ENCODE measurements at places on chromosomes 3 and 15.

DNA sequence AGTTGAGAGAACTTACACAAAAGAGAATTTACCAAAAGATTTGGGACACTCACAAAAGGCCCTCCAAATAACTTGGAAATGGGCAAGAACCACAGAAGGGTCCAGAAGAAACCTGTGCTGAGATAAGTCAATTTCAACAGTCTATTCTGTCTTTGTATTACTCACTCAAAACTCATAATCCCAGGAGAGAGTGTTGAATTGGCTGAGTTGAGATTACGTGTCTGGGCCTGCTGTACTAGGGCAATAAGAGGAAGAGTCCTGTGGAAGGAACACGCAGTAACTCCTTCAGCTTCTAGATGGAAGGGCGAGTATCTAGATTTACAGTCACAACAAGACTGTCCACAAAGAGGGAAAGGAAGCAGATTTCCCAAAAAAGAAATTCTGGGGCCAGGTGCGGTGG lies 42.5 kb upstream of the DYNC1LI1 start:
- DNase-seq, result no peak

DNA sequence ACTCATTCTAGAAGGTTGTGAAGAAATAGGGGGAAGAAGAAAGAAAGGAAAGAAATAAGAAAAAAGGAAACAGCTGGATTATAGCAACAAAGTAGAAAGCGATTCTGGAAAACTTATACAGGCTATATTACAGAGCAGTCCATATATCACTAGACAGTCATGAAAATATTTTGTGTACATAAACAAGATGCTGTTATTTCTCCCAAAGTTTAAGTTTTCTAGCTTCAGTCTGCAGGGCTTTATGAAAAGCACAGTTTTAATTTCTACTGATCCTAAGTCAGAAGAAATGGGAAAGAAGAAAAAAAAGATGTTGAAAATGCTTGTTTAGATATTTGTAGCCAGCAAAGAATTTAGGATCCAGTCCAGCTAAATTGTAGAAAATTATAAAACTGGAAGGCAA lies 321.4 kb upstream of the NDN start:
- DNase-seq, result no peak

DNA sequence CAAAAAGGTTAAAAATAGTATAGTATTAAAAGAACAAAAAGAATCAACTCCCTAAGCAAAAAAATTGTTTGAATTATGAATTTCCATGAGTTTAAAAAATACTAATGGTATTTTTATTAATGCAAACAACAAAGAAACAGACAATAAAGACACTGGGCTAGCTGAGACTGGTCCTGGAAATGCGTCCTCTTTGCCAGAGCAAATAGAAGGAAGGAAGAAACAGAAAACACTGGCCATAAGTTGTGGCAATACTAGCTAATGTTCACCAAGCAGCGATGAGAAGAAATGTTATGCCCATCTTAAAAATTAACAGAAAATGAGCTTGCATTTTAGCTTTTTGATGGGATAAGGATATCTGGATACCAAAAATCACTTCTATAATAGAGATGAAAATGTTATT lies 88.6 kb downstream of the TBL1XR1 start:
- DNase-seq, result no peak

- no peak for DNase-seq
Observed at GRCh38 chr3:160921020-160921635, 165.1 kb downstream of the PPM1L start.

DNA sequence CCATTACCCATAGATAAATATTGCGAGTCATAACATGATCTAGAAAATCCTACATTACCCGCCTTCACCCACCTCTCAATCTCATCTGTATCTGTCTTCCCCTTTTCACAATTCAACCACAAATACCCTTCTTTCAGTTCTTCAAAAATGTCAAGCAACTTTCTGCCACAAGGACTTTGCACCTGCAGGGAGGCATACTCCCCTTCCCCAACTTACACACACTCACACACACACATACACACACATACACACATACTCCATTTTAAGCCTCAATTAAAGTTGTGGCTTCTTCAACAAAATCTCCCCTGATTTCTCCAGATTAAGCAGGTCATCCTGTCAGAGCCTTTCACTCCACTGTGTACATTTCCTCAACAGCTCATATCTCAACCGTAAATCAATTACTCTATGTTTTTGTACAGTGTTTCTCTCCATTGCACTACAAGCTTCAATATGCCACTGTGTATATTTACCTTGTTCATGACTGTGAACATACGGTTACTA lies 33.1 kb upstream of the CCDC50 start:
- DNase-seq, result no peak

GRCh38 chr3:33629219-33629618 lies 88.8 kb downstream of the CLASP2 start:
- DNase-seq, result no peak

- DNase-seq, result no peak
Observed at GRCh38 chr3:172030181-172030580, 9.2 kb upstream of the FNDC3B start.

DNA sequence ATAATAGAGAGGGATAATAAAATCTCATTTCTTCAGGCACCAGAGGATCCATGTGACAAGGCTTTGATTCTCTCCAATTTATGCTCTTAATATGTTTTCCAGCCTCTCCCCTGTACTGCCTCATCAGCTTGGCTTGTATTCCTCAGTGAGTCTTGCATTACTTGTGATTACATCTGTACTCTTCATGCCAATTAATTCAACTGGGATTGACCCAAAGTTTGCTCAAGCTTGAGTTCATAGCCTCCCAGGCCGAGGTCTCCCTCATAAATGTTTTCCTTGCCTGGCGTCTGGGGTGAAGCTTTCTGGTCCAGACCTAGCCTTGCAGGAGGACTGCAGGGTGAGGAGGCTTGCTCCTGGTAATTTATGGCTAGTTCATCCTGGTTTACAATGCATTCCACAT lies 146.9 kb downstream of the CHST2 start:
- DNase-seq, result no peak

DNA sequence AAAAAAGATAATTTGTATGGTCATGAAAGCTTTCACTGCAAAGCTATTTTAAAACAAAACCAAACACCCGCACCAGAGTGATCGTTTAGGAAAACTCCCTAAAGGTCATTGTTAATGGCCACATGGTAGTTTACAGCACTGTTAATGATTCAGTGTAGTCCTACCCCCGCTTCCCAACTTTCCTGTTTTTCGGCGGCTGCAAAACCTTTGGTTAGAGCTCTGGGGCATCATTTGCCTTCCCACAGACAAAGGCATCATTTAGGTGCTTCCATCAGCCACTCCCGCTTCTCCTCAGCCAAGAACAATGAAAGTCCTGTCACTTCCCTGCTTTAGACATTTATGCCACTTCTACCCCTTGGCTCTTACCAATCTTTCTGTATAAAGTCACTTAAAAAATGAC lies 10.6 kb downstream of the MELTF start:
- no peak for DNase-seq

- peak; percentile 82 for DNase-seq
Observed at GRCh38 chr3:64687781-64688604, at the start of gene ADAMTS9. Gene ADAMTS9 (minus strand): TSS chr3:64688000. CDS start chr3:64687657, 343 bp downstream.

- peak; percentile 74 for DNase-seq
Observed at GRCh38 chr15:95760508-95760907, 570.0 kb upstream of the NR2F2 start.

DNA sequence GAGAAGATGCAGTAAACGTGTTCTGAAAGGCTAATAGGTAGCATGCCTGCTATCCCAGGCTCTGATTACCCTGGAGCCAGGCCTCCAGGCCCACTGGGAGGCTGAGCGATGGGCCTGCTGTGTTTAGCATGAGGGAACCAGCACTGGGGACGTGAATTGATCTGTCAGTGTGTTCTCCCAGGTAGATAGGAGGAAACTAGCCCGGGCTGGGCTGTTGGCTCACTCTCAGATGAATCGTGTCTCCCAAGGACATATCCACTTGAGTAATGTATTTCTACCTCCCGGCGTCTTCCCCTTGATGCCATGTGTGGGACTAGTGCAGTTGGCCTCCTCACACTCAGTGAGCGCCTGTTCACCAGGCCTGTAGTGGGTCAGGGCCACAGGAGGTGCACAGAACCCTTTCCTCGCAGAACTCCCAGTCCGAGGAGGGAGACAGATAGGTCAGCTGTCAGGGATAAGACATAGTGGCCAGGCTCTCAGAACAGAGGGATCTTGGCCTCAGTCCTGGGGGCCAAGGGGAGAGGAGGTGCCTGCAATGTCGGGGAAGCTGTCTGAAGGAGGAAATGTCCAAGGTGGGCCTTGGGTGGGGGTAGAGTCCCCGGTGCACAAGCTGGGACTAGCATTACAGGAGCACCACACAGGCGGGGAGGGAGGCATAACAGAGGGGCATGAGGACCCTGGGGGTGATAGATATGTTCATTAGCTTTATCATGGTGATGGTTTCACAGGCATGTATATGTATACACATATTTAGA lies 111.7 kb downstream of the DNAJB8 start:
- DNase-seq, result peak; percentile 45

GRCh38 chr3:167057581-167057980 lies 322.5 kb downstream of the ZBBX start:
- no peak for DNase-seq

GRCh38 chr3:32500231-32500630 lies 2.4 kb downstream of the CMTM6 start:
- DNase-seq, result no peak

DNA sequence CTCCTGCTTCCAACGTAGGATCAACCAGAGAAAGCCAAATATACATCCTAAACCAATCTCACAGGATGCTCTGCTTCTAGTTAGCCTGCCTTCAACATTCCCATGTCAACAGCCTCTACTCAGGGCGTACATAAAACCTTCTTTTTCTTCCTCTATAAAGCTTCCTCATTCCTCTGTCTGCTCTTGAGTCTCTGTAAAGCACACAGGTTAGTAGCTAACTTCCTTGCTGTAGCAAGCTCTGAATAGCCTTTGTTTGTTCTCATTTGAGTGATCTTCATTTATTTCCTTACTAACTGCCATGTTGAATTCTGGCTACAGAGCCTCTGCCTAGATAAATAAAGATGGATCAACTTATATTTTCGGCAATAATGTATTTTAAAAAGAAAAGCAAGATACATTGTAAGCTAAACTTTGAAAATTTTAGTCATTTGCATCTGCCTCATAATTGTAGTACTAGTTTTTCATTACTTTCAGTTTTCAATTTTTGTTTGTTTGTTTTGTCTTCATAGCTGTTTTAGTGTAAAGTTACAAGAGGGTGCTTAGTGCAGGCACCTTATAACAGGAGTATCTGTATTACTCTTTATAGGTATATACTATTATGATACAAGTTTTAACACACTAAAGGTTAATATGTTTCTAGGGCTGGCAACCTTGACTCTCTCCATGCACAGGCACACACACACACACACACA lies 498.2 kb downstream of the PYDC2 start:
- no peak for DNase-seq

DNA sequence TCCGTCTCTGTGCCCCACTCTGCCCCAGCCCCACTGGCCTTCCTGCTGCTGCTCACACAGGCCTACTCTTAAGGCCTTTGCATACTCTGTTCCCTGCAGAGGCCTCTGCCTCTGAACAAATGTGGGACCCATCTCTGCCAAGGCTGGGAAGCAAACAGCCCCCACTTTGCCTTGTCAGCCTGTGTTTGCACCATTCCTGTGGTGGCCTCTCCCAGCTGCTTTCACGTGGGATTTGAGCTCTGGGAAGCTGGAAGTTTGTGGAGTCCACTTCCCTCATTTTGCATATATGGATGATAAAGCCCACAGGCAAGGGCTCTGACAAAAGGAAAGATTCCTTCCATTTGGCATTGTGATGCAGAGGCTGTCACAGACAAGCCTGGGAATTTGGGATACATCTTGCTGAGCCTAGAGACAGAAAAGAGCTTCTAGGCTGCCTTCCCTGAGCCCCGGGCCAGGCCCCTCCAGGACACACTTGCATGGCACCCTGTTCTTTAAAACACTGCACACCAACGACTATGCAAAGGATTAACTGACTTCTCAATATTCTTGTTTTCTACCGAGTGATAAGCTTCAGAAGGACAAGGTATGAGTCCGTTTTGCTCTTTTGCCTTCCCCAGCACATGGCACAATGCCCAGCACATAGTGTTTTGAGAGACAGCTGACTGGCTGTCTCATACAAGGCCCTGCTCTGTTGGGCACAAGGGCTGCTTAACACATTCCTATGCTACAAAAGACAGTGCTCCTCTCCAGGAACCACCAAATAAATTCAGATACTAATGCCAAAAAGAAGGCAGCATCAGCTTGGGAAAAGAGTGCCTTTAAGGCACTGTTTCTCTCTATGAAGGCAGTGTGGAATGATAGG lies 120.7 kb upstream of the TOPAZ1 start:
- no peak for DNase-seq

- no peak for DNase-seq
Observed at GRCh38 chr3:143277531-143277930, 158.0 kb downstream of the CHST2 start.

GRCh38 chr15:66706225-66706732 lies 4.2 kb downstream of the SMAD6 start:
- DNase-seq, result no peak

GRCh38 chr3:58013973-58014649 lies 5.9 kb downstream of the FLNB start:
- DNase-seq, result no peak

DNA sequence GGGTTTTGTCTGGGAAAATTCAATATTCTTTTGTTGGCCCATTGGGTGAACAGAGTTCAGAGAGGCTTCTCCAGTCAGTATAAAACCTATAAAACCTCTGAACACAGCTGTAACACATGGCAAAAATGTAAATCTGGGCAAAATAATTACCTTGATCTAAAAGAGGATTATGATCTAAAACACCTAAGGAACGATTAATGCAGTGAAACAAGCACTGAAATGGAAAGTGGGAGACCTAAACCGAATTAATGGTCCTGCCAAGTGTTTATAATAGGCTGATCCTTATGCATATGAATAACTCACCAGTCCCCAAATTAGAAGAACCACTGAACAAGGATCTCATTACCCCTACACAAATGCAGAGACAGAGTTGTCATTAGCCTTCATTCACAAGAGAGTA lies 32.6 kb downstream of the AVEN start:
- no peak for DNase-seq

DNA sequence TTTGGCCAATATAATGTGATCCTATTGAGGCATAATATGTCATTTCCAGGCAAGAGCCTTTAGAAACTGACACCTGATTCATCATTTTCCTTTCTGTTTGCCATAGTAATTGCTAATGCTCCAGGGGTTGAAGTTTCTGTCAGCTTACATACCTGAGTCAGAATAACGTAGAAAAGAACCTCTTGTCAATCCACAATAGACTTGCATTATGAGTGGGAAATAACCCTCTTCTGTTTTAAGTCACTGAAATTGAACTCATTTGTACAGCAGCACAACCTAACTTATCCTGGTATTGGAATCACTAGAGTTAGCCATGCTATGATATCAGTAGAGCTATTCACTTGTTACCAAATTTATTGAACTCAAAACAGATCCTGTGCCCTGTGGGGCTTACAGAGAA lies 101.7 kb upstream of the TP63 start:
- no peak for DNase-seq

DNA sequence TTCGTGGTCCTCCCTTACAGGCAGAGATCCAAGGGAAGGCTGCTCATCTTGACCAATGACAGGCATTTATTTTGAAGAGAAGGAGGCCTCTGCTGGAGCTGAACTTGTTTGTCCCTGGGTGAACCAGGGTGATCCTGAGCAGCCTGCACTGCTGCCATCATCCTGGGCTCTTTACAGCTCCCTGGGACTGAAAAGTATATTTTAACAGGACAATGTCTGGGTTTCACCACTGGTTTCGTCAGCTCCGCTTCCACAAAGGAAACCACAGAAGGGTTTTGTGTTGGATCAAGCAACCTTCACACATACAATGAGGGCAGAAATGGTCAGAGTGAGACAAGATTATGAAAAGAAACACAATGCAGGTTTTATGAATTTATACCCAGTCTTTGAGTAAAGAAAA lies 400.7 kb upstream of the TPM1 start:
- DNase-seq, result no peak

- DNase-seq, result no peak
Observed at GRCh38 chr15:100753503-100753902, 126.1 kb upstream of the ALDH1A3 start.

GRCh38 chr15:91625506-91625905 lies 228.0 kb upstream of the SLCO3A1 start:
- DNase-seq, result no peak

Data from spleen (tissue), 13 donors.